ENCODE measurements at places on chromosomes 13 and 19.
A peak's percentile ranks its signal among the peaks of the same experiment; 100 is the strongest.

DNA sequence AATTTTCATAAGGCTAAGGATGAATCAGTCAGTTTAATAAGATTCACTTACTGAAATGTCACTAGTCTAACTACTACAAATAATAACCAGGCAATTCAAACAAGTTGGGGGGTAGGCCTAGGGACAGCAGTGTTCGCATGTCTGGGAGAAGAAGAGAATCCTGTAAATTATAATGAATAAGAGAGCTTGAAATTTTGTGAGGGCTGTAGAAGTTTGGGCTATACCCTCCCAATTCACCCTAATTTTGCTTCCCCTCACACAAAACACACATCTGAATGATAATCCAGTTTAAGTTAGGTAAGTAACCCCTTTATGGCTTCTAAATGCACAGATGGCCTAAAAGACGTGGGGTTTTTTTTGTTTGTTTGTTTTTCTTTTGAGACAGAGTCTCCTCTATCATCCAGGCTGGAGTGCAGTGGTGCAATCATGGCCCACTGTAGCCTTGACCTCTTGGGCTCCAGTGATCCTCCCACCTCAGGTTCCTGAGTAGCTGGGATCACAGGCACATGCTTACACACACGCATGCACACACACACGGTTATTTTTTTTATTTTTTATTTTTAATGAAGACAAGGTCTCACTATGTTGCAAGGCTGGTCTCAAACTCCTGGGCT is 69.9 kb downstream of the TBC1D4 start:
- no peak overlapping the region for H3K4me3 ChIP-seq
- H3K27ac ChIP-seq: no peak overlapping the region
- no peaks in the 10 kb centered on the region for H3K36me3 ChIP-seq
- no peaks in the 10 kb centered on the region for H3K27me3 ChIP-seq

DNA sequence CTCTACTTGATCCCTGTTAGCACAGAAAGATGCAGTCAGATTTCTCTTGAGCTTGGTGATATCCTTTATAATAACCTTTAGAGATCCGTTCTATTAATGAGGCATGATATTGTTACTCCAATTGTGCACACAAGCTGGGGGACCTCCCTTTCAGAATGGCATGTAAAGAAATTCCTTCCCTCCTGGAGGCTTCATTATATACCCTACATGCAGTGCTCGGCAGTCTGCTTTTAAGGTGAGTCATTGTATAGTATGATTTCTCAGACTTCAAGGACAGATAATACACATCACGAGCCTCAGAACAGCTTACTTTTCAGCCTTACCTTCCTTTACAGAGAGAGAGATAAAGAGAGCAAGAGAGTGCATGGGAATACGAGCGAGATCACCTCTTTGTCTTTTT is 261.3 kb downstream of the ATP8A2 start:
- H3K36me3 ChIP-seq: no peaks in the 10 kb centered on the region
- no peak for DNase-seq
- H3K27ac ChIP-seq: no peak overlapping the region
- H3K4me3 ChIP-seq: no peak overlapping the region
- no peaks in the 10 kb centered on the region for H3K4me1 ChIP-seq
- no peaks in the 10 kb centered on the region for H3K27me3 ChIP-seq

GRCh38 chr19:33665776-33666595 is 44.2 kb downstream of the CHST8 start:
- DNase-seq: no peak
- H3K36me3 ChIP-seq: no peaks in the 10 kb centered on the region
- H3K27me3 ChIP-seq: no peaks in the 10 kb centered on the region
- H3K27ac ChIP-seq: no peak overlapping the region
- H3K4me1 ChIP-seq: no peaks in the 10 kb centered on the region
- no peak overlapping the region for H3K4me3 ChIP-seq

- no peaks in the 10 kb centered on the region for H3K4me1 ChIP-seq
- DNase-seq: no peak
- no peak overlapping the region for H3K4me3 ChIP-seq
- H3K36me3 ChIP-seq: no peaks in the 10 kb centered on the region
These were observed 86.8 kb downstream of the EDNRB start for GRCh38 chr13:77831866-77832265.

DNA sequence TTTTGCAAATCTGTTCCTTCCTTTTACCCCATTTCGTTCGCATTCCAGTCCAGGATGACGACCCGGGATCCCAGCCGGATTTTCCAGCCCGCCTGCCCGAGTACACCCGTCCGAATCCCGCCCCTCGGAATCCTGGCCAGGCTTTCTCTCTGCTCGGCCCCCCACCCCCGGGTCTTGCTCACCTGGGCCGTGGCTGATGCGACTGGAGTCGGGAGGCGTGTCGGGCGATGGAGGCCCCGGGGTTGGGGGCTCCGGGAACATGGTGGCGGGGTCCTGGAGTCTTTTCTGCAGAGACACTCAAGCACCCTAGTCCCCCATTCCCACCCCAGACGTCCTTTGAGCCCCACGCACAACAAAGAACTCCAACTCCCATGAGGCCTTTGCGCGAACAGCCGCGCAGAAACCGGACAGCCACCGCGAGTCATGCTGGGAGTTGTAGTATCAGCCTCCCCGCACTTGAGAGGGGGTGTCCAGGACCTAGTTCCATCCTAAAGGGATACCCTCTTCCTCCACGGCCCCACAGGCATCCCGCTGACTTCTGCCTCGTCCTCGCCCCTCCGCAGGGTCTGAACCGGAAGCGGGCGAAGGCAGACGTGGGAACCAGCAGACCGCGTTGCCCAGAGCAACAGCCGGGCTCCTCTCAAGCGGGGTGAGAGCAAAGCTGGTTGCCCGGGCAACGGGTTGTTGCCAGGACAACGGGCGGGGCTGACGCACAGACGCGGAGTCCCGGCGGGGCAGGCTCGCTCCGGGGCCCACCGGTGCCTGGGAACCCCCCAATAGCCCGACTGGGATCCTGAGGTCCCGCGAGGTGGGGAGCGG is 1.1 kb downstream of the SYT5 start:
- H3K27me3 ChIP-seq: peaks cover 16% of the 10 kb centered on the region
- no peaks in the 10 kb centered on the region for H3K36me3 ChIP-seq
- H3K4me3 ChIP-seq: peak overlapping the region; percentile 48
- no peak overlapping the region for H3K27ac ChIP-seq
- H3K4me1 ChIP-seq: peaks cover 26% of the 10 kb centered on the region

- H3K27ac ChIP-seq: no peak overlapping the region
- peaks cover 35% of the 10 kb centered on the region for H3K4me1 ChIP-seq
- peaks cover 21% of the 10 kb centered on the region for H3K27me3 ChIP-seq
- no peak overlapping the region for H3K4me3 ChIP-seq
- no peak for DNase-seq
These were observed 7.7 kb upstream of the ONECUT3 start for GRCh38 chr19:1745589-1746031.

DNA sequence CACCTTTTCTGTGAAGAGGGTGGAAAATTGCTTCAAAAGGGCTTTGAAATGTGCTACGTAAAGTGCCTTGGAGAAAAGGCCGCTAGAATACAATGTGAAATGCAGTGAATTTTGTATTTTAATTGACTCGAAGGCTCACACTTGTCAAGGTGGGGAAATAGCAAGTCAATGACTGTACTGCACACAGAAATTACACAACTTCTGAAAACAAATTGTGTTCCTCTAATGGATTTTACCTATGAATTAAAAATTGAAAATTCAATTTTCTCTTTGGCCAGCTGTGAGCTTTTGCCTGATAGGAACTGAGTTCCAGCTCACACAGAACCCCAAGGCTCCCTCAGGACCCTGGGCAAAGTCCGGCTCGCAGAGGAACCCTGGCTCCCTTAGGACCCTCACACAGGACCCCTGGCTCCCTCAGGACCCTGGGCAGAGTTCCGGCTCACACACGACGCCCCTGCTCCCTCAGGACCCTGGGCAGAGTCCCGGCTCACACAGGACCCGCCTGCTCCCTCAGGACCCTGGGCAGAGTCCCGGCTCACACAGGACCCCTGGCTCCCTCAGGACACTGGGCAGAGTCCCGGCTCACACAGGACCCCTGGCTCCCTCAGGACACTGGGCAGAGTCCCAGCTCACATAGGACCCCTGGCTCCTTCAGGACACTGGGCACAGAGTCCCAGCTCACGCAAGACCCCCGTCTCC is 324.9 kb downstream of the UQCRFS1 start:
- no peak overlapping the region for H3K27ac ChIP-seq
- no peak overlapping the region for H3K4me3 ChIP-seq
- no peaks in the 10 kb centered on the region for H3K4me1 ChIP-seq
- no peak for DNase-seq
- H3K27me3 ChIP-seq: no peaks in the 10 kb centered on the region

DNA sequence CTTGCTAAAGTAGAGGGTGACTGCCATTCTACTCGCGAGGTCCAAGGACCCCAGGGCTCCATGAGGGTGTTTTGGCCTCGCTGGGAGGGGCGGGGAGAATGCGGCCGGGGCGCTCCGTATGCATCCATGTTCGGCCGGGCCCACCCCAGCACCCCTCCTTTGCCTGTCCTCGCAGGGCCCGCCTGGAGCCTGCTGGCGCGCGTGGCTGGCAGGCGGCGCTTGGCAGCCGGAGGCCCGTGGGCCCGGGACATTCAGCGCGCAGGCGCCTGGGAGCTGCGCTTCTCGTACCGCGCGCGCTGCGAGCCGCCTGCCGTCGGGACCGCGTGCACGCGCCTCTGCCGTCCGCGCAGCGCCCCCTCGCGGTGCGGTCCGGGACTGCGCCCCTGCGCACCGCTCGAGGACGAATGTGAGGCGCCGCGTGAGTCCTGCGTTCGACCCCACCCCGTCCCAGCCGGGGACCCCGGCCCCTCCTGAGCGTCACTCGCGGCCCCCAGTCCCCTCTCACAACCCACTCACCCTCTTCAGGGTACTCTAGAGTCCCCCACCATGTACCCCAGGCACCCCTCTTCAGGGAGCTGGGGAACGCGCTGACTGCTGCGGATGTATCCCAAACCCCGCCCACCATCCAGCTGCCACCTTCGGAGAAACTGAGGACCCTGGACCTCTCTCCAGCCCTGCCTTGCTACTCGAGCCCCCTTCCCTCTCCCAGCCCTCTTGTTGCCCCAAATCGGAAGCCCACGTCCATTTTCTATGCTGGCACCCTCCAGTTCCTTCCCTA is 4.1 kb downstream of the DLL3 start:
- H3K27ac ChIP-seq: no peak overlapping the region
- peaks cover 19% of the 10 kb centered on the region for H3K27me3 ChIP-seq
- H3K36me3 ChIP-seq: no peaks in the 10 kb centered on the region
- peak overlapping the region; percentile 39 for H3K4me3 ChIP-seq
- peaks cover 20% of the 10 kb centered on the region for H3K4me1 ChIP-seq
- no peak for DNase-seq

DNA sequence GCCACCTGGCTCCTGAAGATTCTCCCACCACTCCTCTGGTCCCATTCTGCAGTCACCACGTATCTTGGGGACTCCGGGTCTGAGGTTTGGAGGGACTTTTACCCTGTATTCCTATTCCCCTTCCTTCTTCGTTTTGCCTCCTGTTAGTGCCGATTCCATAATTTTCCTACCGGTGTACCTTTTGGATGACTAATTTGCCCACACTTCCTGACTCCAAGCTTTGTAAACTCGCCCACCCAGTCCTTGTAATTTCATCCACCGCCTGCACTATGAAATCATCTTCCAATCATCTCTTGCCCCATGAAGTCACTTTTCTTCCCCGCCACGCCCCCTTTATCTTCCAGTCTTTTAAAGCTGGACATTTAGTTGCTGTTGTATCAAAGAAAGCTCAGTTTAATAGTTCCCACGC is 572 bp downstream of the UCHL3 start:
- peak overlapping the region; percentile 89 for H3K4me3 ChIP-seq
- no peaks in the 10 kb centered on the region for H3K27me3 ChIP-seq
- DNase-seq: no peak
- H3K36me3 ChIP-seq: no peaks in the 10 kb centered on the region
- peak overlapping the region; percentile 87 for H3K27ac ChIP-seq
- H3K4me1 ChIP-seq: peaks cover 30% of the 10 kb centered on the region

GRCh38 chr19:44866664-44867063 is 20.6 kb downstream of the NECTIN2 start:
- H3K27me3 ChIP-seq: no peaks in the 10 kb centered on the region
- H3K27ac ChIP-seq: no peak overlapping the region
- no peak for DNase-seq
- peaks cover 29% of the 10 kb centered on the region for H3K4me1 ChIP-seq
- H3K4me3 ChIP-seq: no peak overlapping the region

DNA sequence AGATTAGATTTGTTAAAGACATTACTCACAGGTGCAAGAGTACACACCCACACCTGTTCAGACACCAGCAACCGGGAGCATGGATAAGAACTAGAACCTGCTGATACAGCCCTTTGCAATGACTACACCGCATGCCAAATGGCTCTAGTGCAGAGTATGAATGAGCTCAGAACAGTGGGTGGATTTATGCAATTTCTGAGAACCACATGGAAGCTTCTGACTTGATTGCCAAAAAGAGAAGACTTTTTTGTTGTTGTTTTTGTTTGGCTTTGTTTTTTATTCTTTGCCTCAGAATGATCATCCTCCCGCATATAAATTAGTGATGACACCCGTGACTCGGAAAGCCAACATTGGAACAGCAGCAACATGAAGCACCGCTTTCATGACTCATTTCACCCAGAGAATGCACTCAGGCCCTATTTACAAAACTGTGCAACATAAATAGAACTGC is 77.4 kb upstream of the LRCH1 start:
- no peak overlapping the region for H3K4me3 ChIP-seq
- no peaks in the 10 kb centered on the region for H3K36me3 ChIP-seq
- no peak for DNase-seq

DNA sequence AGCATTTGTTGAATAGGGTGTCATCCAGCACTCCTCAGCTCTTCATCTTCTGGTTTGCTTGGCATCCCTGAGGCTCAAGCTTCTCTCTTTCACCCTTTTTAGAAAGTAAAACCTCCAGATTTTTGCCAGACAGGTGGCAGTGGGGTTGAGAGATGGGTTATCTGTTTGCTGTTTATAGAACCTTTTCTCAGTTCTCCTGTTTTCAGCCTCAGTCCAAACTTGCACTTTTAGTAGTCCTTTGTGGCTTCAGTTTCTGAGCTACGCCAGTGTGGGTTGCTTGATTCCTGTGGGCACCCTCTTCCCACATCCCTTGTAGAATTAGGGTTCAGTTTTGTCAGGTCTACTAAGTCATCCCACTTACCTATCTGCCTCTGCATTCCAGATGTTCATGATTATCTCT is 147.9 kb downstream of the PAN3 start:
- H3K36me3 ChIP-seq: no peaks in the 10 kb centered on the region
- no peaks in the 10 kb centered on the region for H3K27me3 ChIP-seq
- no peak for DNase-seq

GRCh38 chr19:674282-675151 is 1.7 kb upstream of the FSTL3 start:
- peaks cover 31% of the 10 kb centered on the region for H3K4me1 ChIP-seq
- no peak for DNase-seq
- peak overlapping the region; percentile 95 for H3K27ac ChIP-seq
- no peaks in the 10 kb centered on the region for H3K36me3 ChIP-seq

GRCh38 chr13:99426426-99426825 is 74.8 kb upstream of the TM9SF2 start:
- no peaks in the 10 kb centered on the region for H3K27me3 ChIP-seq
- H3K36me3 ChIP-seq: no peaks in the 10 kb centered on the region
- peaks cover 7% of the 10 kb centered on the region for H3K4me1 ChIP-seq
- no peak overlapping the region for H3K27ac ChIP-seq
- no peak for DNase-seq

- no peaks in the 10 kb centered on the region for H3K27me3 ChIP-seq
- H3K4me1 ChIP-seq: peaks cover 14% of the 10 kb centered on the region
- peak overlapping the region; percentile 90 for H3K4me3 ChIP-seq
These were observed 1.1 kb upstream of the ZNF763 start for GRCh38 chr19:11963566-11964355.

Measured in esophagus squamous epithelium (tissue), 5 donors.